Germinal center (tissue), 1 donor: ENCODE measurements at places on chromosomes 6 and 20.

DNA sequence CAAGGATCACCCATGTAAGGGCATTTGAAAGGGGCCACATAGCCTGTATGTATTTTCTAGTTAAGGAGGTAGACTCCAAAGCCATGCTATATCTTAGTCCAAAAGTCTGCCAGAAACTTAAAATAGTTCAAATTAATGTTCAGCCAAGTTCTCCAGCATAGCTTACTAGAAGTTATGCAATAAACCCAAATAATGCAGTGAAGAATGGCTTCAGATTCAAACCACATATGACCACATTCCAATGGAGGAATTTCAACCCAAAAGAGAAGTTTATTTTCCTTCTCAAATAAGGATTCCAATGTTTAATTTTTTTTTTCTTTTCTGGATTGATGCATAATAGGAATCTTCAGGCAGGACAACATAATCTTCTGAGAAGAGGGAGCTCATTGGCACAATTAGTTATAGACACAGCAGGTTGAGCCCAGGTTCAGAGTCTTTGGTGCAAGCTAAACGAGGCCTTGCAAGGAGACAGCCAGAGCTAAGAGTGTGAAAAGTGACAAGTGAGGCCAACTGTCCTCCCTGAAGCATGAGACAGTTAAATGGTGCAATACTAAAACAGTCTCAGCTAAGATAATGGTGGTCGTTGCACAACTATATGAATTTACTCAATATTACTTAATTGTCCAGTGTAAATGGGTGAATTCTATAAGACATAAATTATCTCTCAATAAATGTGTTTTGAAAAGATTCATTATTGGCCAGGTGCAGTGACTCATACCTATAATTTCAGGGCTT, 598.8 kb upstream of the CDH4 start:
- no peak for DNase-seq

GRCh38 chr6:55664591-55665587, 85.9 kb upstream of the HMGCLL1 start:
- no peak for DNase-seq

DNA sequence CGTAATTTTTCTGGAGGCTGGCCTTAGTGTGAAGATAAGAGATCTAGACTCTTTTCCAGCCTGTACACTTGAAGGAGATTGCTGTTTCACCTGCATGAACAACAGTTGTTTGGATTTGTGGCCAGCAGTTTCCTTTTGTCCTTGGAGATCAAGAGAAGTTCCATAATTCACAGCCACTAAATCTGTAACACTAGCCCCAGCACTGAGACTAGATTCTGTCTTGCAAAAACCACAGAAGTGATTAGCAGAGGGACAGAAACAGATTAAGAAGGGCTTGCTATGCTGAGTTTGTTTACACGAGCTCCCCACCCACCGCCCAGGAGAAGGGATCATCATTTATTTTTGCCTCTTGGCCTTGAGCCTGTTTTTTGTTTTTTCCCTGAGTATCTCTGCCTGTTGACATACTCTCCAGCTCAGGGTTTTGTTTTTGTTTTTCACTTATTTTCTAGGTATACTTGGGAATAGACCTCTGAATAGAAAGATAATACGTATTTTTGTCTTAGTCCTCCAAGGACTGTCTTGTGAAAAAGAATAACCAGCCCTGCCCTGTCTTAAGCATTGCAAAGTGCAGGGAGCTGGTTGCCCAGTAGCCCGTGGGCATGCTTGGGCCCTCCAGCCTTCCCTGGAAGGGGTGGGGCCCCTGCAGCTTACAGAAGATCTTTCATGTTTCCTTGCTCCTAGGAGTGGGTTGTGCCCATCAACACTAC, 93.1 kb upstream of the SOX4 start:
- DNase-seq, result no peak

DNA sequence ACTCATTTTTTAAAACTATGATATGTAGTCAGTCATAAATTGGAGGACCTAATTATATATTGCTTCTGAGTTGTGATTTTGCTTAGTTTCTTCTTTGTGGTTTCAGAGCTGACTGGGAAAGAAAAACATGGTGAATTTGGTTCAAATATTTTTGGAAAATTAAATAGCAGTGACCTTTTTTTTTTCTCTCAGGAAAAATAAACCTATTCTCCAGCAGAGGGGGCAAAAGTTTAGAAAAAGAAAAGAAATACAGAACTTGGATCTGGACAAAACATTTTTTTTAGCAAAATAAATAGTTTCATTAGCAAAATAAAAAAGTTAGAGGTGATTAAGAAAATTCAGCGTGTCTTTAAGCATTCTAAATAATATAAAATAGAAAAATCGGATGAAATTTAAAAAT, 10.2 kb downstream of the COL10A1 start:
- no peak for DNase-seq

- no peak for DNase-seq
Observed at GRCh38 chr20:45576995-45577394, 2.1 kb downstream of the WFDC8 start.

- DNase-seq, result no peak
Observed at GRCh38 chr6:129753422-129753821, 43.4 kb upstream of the ARHGAP18 start.

GRCh38 chr20:52104546-52105441, 86.8 kb downstream of the ZFP64 start:
- no peak for DNase-seq

DNA sequence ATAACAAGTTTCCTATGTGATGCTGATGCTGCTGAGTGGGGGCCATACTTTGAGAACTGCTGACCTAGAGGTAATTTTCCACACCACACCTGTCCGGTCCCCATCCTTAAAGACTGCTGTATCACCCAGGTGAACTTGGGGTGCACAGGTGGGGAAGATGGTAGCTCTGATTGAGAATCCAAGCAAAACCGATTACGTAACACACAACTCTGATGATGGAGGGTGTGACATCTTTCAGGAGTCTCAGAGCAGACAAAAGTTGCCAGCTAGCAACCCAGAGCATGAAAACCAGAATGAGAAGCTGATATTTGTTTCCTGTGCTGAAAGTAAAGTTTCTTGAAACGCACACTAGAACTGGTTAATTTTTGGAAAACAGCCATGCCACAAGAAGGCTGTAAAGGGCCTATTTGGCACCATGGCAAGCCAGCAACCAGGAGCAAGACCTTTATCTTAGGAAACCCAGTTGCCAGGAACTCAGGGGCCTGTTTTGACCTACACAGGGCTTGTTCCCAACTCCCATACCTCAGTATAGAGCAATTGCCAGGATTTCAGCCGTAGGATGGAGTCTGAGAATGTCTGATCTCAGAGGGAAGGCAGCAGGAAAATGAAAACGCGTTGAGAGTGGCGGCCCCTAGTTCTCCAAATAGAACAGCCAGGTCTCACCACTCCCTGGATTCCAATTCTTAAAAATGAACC, 21.6 kb upstream of the TBC1D7 start:
- DNase-seq, result no peak

- DNase-seq, result peak; percentile 18
Observed at GRCh38 chr20:47730744-47731143, 54.5 kb downstream of the SULF2 start.

GRCh38 chr6:168413856-168414255, 27.1 kb upstream of the SMOC2 start:
- DNase-seq, result no peak

- no peak for DNase-seq
Observed at GRCh38 chr6:3013486-3013885, 13.8 kb downstream of the NQO2 start.

- DNase-seq, result no peak
Observed at GRCh38 chr6:115976321-115976870, 84.3 kb downstream of the FRK start.

GRCh38 chr20:478010-478948, 15.9 kb upstream of the TBC1D20 start:
- no peak for DNase-seq

DNA sequence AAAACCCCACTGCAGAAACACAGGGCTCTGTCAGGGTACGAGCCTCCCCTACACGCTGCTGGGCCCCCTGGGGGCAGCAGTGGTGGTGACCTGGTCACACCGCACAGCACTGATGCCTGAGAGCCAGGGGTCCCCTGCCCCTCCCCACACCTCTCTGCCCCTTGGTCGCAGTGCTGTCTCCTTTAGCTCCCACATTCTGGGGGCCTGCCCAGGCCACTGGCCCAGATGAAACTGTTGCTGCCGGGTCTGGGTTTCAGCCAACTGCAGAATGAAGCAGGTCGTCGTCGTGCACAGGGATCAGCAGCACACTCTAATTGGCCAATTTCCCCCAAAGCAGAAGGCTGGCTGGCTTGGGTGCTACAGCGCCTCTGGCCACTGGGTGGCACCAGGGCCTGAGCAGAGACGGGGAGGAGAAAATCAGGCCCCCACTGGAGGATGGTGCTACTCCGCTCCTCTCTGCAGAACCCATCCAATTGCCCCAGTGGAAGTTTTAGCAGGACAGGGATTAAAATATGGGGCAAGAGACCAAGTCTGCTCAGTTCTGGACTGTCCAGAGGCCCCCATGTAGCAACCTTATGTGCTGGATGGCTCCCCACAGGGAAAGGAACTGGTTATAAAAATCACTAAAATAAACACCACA, 26.1 kb downstream of the DIDO1 start:
- DNase-seq, result peak; percentile 93

- DNase-seq, result no peak
Observed at GRCh38 chr20:47093320-47093966, 198.8 kb downstream of the EYA2 start.

- no peak for DNase-seq
Observed at GRCh38 chr6:54074578-54075195, 36.6 kb upstream of the MLIP start.

DNA sequence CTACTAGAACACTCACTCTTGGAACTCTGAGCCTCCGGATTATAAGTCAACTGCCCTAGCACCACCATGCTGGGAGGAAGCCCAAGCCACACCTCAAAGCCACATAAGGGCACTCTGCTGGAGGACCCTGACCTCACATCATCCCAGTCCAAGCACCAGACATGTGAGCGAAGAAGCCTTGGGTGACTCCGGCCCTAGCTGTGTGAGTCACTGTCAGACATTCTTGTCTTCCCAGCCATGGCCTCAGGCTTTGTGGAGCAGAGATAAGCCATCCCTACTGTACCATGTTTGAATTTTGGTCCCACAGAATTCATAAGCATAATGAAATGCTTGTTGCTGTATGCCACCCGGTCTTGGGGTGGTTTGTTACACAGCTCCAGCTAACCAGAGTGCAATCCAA, 247.7 kb downstream of the SOD2 start:
- DNase-seq, result no peak

- no peak for DNase-seq
Observed at GRCh38 chr20:48799328-48800105, 28.3 kb downstream of the PREX1 start.

DNA sequence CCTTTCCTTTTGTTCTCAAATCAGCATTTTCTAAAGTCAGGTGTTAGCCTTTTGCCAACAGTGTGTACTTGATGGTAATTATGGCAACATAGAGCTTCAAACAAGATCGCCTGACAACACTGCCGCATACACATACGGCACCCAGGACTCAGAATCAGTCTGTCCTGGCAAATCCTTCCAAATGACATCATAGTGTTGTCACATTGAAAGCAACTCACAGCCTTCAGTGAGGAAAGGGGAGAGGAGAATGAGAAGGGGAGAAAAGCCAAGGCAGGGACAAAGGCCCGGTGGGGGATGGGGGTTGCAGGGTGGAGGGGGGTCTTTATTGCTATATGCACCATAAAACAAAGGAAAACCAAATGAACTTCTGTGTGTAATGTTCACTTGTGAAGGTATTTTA, 65.7 kb upstream of the PTGIS start:
- DNase-seq, result no peak

DNA sequence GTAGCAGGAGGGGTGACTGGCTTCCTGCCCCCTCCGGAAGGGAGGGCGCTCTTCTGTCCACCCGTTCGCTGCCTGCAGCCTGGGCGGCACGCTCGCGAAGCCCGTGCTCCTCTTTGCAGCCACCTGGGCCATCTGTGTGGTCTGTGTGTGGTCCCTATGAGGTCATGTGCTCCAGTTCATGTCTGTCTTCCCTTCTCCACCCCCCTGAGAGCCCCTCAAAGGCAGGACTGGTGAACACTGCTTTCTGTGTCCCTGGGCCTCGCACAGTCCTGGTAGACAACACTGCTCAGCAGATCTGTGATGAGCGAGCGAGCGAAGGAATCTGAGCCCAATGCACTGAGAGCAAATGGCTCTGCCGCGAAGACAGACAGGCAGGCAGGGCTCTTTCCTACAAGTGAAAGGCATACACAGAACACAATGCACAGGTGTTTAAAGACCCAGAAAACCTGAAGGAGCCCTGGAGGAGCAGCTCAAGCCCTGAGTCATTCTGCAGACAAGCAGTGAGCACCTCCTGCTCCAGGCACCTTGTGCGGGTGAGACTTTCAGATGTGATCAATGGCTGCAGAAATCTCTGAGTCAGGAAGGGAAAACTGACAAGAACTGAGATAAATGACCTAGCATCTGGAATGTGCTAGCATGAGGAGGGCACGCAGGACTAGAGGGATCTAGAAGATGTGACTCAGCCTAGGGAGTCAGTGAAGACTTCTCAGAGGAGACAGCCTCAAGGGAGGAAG, 27.1 kb downstream of the PPP1R3G start:
- DNase-seq, result no peak

DNA sequence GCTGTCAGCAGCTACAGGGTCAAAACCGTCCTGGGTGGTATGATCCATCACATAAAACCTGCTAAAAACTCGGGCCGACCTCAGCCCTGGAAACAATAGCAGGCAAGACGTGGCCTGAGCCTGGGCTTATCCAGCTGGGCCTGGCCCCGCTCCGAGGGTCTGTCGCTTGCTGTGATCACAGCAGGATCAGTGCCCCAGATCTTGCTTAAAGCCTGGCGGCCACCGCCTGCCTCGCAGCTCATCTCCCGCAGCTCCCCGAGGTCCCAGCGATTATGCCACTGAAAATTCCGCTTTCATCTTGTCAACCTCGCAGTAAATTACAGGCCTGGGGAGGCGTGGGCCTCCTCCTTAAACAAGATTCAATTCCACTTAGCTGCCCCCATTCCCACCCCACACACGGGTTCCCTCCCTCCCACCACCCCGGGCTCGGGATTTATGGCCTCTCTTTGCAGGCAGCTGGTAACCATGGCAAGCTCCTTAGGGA, 40.1 kb downstream of the CDH22 start:
- DNase-seq, result no peak

DNA sequence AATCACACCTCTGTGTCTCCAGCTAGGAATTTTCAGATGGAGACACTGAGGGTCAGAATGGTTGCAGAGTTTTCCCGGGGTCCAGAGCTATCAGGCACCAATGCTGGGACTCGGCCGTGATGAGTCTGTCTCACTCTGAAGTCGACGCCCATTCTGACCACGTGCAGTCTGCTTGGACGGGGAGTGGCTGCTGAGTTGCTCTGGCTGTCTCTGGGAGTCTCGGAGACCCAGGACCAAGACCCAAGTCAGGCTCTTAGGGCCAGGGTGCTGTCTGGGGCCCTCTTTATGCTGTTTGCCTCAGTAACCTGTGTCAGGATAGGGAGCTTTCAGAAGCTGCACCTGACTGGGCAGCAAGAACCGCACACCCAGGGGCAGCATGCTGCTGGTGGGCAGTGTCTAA, 4.6 kb downstream of the IP6K3 start:
- no peak for DNase-seq

GRCh38 chr6:55320696-55321086, 6.6 kb upstream of the GFRAL start:
- DNase-seq, result no peak

DNA sequence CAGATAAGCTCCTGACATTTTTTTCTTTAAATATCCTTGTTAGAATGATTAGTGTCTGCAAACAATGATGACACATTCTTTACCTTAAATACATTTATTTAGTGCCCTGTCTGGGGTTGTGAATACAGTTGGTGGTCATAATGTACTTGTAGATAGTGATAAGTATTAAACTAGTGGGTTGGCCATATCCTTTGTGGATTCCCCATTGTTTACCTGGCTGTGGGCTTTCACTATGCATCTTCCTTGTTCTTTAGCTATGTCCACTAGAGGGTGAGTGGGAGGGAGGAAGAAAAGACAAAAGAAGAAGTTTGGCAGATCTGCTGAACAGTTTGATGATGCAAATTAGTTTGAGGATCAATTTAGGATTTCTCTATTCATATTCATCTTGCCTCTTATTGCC, 15.7 kb downstream of the HS3ST5 start:
- DNase-seq, result no peak
